ENCODE measurements at places on chromosomes 7 and 10.
A peak's percentile ranks its signal among the peaks of the same experiment; 100 is the strongest.

- no peak for DNase-seq
These were observed 3.3 kb upstream of the OPN4 start for GRCh38 chr10:86651021-86651471.

GRCh38 chr7:9502269-9502668 lies 1068.9 kb downstream of the NXPH1 start:
- no peak for DNase-seq

GRCh38 chr10:110413049-110413783 lies 84.5 kb upstream of the DUSP5 start:
- no peak for DNase-seq

GRCh38 chr7:116924741-116925140 lies 28.6 kb upstream of the ST7 start:
- DNase-seq = no peak

DNA sequence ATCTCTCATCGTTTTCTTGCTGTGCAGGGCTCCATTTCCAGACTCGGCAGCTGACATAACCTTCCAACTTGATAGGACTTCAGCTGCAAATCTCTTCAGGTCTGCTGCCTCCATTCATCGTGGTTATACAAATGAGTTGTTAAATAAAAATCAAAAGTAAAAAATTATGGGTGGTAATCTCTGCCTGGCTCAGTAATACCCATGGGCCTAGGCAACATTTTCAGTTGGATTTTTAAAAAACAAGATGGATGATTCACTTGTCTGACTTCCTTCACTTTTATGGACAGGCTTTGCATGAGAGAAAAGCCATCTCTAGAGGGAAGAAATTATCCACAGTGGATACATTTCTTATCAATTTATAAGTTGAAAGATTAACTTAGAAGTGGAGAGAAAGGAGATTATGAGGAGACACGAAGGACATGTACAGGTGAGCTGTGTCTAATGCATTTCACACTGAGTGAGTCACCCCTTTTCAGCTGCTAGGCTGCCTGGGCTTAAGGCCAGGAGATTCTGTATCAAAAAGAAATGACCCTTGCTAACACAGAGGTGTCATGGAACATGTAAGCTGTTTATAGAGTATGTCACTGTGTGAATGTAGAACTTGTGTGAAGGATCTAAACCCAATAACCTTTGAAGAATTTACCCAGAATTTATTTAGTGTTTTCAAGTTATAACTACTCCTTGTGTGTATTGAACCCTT lies 495.1 kb downstream of the AUTS2 start:
- no peak for DNase-seq

- DNase-seq = no peak
These were observed 2.6 kb upstream of the OPN4 start for GRCh38 chr10:86651631-86652331.

- no peak for DNase-seq
These were observed 519.7 kb downstream of the LRMDA start for GRCh38 chr10:75950997-75951589.

DNA sequence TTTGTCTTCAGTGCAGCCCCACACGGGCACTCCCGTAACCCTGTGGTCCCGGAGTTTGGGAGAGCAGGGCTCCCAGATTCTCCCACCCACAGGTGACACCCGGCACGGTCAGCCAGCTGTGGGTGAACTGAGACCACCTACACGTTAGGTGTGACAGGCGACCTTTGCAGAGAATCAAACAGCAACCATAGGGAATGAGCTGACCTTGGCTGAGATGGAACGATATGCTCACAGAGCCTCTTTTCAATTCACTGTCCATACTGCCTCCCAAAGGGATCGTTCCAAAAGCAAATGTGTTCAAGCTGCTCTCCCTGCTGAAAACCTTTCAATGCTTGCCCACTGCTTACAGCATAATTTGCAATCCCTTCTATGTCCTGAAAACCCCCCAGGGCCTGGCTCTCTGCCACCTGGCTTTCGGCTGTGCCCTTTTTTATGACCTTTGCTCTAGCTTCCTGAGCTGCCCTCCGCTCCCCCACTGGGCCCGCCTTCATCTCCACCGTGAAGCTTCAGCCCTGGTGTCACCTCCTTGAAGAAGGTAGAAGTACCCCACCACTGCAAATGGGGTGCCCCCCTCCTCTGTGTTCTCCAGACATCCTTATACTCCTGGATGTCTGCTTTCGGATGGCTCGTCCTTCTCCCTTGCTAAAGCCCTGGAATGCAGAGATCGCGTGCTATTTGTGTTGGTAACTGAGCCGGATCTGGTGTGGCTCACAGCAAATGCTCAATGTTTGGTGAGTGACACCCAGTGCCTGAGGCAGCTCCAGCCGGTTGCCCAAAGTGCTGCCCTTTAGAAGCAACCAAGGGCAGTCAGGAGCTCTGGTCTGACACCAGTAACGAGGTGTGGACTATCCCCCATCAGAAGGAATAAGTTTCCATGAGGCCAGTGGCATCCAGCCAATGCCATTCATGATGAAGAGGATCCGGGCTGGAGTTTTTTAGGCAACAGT lies 90.4 kb downstream of the KIAA1549 start:
- DNase-seq = no peak

DNA sequence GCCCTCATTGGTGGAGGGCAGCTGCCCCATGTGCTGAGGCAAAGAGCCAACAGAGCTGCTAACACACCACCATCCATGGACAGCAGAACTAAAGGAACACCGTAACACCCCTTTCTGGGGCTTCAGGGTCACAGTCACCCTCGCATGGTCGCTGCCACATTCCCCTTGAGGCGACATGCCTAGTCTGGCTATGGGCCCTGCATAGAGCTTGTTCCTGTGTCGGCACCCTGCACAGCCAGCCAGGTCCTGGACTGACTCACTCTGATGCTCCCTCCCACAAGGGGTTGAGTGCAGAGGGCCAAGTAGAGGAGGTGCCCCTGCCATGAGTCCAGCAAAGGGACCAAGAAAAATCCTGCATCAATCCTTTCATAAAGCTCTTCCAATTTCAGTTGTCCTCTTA lies 77.8 kb downstream of the GNAT3 start:
- DNase-seq = no peak

GRCh38 chr7:116753130-116753529 lies 81.1 kb downstream of the MET start:
- no peak for DNase-seq

GRCh38 chr7:5139998-5140397 lies 50.0 kb upstream of the WIPI2 start:
- no peak for DNase-seq

GRCh38 chr10:101830322-101831168 lies 12.3 kb upstream of the OGA start:
- peak; percentile 91 for DNase-seq

GRCh38 chr10:34565934-34566333 lies 249.2 kb downstream of the PARD3 start:
- no peak for DNase-seq

DNA sequence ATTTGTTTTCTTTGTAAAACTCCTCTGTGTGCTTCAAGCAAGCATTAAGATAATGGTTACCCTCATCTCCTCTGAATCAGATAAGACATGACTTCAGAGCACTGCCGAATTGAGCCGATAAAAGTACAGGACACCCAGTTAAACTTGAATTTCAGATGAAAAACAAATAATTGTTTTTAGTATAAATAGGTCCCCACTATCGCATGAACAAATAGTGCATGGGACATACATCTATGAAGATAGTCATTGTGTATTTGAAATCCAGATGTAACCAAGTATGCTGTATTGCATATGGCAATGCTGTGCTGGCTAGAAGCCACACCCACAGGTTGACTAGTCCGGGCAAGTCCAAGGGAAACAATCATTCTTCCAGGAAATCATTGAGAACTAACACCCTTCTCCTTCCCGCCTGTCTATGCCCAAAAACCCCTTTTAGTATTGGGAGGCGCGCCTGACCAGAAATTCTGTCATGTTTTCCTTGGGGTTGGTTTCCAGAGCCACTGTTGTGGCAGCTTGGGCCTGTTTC lies 12.6 kb upstream of the FGFR2 start:
- no peak for DNase-seq

GRCh38 chr10:3401491-3401938 lies 228.9 kb upstream of the PITRM1 start:
- DNase-seq = no peak

DNA sequence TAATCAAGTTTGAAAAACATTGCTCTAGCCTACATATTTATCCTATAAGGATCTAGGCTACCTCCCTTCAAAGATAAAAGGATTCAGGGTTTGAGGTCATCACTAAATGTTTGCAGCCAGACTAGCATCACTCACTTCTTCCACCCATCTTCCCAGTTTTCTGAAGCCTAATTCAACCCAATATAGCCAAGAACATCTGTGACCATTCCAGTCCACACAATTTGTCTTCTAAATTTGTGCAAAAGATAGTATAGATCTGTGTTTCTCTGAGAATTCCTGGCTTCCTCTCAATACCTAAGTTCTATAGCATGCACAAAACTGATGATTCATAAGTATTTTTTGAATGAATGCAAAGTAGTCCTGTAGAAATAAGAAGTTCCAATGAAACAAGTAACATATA lies 103.0 kb upstream of the CDK1 start:
- DNase-seq = no peak

DNA sequence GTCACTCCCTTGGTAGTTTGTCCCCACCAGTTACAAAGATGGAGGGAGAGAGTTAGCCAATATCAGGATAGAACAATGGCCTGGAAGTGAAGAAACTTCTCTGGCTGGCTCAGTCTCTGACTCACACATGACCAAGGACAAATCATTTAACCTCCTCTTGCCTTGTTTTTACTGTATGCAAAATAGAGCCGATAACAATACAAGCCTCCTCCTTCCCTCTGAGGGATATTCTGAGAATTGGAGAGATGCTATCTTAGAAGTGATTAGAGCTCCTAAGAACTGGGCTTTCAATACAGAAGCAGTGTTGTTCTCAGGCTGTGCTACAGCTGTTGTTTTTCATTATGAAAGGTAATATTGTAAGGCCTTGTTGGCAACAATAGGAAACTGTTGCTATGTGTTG lies 87.7 kb upstream of the EGR2 start:
- DNase-seq = no peak

- no peak for DNase-seq
These were observed 36.9 kb upstream of the NPFFR1 start for GRCh38 chr10:70320751-70321150.

GRCh38 chr7:8149222-8149621 lies 112.7 kb downstream of the ICA1 start:
- DNase-seq = no peak

DNA sequence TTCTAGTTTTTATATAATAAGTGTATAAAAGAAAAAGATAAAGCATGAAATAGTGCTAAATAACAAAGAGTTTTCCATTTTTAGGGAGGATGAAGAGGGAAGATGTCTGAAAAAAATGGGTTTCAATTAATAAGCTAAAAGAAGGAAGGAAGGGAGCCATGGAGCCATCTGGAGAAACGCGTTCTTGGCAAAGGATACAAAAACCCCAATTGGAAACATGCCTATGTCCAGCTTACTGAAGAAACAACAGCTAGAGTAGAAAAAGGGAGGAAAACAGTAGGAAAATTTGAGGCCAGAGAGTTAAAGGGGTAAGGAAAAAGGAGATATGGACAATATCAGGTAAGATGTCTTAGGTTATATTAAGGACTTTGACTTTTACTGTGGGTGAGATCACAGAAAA lies 416.2 kb upstream of the GHITM start:
- DNase-seq = no peak

DNA sequence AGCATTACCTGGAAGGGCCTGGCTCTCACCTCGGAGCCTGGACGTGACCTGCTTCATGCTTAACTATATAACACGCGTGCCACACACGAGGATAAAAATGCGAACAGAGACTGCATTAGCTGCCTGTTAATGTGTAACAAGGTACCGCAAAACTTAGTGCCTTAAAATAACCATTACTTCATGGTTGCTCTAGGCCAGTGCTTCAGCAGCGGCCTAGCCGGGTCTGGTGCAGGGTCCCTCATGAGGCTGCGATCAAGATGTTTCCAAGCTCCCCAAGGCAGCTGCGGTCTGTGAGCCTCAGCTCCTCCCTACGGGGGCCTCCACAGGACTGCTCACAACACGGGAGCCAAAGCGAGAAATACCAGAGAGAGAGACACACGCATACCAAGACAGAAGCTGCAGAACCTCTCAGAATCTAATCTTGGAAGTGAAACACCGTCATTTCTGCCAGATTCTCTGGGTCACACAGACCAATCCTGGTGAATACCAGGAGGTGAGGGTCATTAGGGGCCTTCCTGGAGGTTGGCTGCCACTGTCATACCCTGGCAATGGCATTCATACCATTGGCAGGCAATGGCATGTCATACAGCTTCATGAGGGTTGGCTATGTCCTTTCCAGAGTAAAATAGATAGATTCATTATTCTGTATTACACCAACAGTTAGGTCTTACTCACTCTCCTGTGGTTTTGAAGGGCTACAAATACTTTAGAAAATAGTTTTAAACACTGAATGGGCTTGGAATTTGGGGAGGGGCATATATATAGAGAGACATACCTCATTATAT lies 94.5 kb downstream of the HIPK2 start:
- no peak for DNase-seq

- DNase-seq = no peak
These were observed 176.0 kb downstream of the KMT2E start for GRCh38 chr7:105189859-105190492.

DNA sequence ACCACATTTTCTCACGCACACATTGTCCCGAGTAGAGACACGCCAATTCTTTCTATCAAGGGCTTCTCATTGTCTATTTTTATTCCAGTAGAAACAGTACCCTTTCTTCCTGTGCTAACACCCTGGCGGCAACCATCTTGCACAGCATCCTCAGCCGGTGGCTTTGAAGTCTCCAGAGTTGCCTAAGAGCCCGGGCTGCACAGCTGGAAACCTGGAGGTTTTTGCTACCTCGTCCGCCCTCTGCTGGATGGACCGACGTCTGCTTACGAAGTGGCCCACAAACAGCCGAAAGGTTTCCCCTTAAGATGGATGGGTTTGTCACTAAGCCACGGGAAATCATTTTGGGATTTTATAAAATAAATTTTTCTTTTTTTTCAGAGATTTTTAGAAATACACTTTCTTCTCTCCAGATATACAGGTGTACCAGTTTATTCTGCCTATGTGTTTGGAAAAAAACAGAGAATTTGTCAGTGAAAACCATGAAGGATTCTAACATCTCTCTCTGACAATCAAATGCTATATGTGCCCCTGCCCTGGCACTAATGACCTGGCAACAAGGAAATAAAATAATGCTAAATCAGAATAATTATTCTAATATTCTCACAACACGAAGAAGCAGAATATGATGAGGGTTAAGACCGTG lies 81.8 kb upstream of the FAM204A start:
- DNase-seq = peak; percentile 3

DNA sequence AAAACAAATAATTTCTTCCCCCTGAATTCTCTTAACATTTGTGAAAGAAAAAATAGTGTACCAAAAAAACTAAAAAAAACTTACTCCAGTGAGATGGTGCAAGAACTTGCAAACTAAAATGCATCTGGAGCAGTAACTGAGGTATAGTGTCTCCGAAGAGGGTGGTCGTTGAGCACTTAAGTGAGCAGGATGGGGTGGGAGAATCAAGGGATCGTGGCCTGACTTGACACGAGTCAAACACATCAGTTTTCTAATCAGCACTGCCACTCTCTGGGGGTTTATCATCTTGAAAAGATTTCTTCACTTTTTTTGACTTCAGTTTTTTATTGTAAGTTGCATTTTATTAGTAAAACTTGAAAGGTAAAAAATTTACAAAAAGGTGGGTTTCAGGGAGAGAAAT lies 2.5 kb downstream of the ZNF273 start:
- no peak for DNase-seq

All from activated effector memory CD4-positive, alpha-beta T cell treated with Interleukin-2 at 50 U/mL for 16 hours (primary cell).